ENCODE measurements at places on chromosomes 6 and 20. TPM values are rescaled to one million over a fixed set of nuclear protein-coding genes. Genes with fewer than 3 reads are reported as not detected.

- no peak for DNase-seq
These were observed 210.6 kb upstream of the CDH4 start for GRCh38 chr20:61041481-61041880.

- DNase-seq, result no peak
These were observed 536.0 kb downstream of the RFPL4B start for GRCh38 chr6:112883095-112883494.

- no peak for DNase-seq
These were observed 2.6 kb downstream of the MAFB start for GRCh38 chr20:40686434-40686882.

DNA sequence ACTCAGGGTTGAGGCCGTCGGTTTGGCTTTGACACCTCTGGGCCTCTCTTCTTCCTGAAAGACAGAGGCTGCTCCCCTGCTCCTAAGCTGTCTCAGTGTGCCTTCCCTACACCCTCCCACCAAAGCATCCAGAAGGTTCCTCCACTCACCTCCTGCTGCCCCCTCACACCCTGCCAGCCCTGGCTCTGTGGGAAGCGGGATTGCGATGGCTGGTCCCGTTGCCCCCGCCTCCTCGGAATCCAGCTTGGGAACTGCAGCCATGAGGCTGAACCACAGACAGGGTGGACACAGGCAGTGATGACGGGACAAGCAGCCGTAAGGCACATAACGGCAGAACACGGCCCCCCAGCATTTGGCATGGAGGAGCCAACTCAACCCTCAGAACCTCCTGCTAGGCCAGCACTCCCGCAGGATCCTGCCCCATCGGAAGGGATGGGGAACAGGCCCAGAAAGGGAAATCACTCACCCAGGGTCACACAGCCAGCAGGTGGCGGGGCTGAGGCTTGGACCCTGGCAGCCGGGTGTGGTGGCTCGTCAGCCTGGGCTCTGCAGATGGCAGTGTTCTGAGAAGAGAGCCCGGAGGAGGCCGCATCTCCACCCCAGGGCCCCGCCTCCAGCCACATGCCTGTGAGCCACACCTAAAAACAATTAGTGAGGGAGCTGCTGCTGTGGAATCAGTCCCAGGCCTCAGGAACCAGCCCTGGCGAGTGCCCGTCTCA, 139.6 kb downstream of the PHACTR3 start:
- DNase-seq, result no peak

- peak; percentile 78 for DNase-seq
These were observed 25.5 kb upstream of the SSTR4 start for GRCh38 chr20:23009636-23010035.

DNA sequence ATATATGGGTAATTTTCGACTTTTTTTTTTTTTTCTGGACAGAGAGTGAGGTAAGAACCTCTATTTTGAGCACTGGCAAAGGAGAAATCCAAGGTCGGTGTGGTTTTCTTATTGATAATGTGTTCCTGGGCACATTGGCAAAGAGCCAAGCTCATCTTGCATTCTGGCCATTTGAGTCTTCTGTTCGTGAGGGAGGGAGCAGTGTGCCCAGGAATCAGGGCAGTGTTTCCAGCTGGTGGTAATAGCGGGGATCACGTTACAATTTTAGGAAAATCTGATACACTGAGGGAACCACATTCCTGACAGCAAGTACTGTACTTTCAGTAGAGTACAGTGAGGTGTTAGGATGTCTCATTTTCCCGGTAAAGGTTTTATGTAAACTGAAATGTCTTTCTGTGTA, 442.3 kb upstream of the MAP3K7 start:
- no peak for DNase-seq

Gene AKAP12
- total RNA-seq, result 15.0 TPM

Gene C20orf202
- total RNA-seq, result not detected

Gene RSPH9
- 0.13 TPM for total RNA-seq

Gene HDGFL1
- not detected for total RNA-seq

Gene FOXC1
- 3.5 TPM for total RNA-seq

Gene SMPDL3A
- 7.4 TPM for total RNA-seq

Gene DEFB113
- total RNA-seq, result not detected

Measured in bronchial epithelial cell (primary cell).